ENCODE measurements at places on chromosomes 12 and 14. TPM values are rescaled to one million over a fixed set of nuclear protein-coding genes. Genes with fewer than 3 reads are reported as not detected.
A peak's percentile ranks its signal among the peaks of the same experiment; 100 is the strongest.

DNA sequence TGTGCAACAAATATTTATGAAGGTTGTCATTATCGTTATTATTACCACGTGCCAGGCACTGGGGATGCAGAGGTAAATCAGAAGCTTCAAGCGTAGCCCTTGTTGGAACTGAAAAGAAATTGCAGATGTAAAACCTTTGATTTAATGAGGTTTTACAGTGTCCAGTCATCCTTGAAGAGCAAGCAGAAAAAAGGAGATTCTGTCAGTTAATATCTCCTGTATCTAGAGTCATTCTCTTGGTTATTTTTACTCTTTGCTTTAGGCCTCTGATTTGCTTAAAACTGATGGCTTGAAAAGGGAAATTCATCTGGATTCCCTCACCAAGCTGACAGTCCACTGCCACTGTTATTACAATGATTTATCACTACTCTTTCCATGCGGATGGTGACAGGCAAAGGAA, 179.3 kb downstream of the GALC start:
- H3K36me3 ChIP-seq = no peaks in the 10 kb centered on the region
- no peaks in the 10 kb centered on the region for H3K27me3 ChIP-seq
- no peak for DNase-seq
- no peaks in the 10 kb centered on the region for H3K4me1 ChIP-seq
- H3K27ac ChIP-seq = no peak overlapping the region
- H3K4me3 ChIP-seq = no peak overlapping the region

GRCh38 chr12:105674871-105675699, 344.6 kb downstream of the C12orf75 start:
- H3K27me3 ChIP-seq = no peaks in the 10 kb centered on the region
- H3K27ac ChIP-seq = no peak overlapping the region
- no peak for DNase-seq
- H3K4me3 ChIP-seq = no peak overlapping the region

DNA sequence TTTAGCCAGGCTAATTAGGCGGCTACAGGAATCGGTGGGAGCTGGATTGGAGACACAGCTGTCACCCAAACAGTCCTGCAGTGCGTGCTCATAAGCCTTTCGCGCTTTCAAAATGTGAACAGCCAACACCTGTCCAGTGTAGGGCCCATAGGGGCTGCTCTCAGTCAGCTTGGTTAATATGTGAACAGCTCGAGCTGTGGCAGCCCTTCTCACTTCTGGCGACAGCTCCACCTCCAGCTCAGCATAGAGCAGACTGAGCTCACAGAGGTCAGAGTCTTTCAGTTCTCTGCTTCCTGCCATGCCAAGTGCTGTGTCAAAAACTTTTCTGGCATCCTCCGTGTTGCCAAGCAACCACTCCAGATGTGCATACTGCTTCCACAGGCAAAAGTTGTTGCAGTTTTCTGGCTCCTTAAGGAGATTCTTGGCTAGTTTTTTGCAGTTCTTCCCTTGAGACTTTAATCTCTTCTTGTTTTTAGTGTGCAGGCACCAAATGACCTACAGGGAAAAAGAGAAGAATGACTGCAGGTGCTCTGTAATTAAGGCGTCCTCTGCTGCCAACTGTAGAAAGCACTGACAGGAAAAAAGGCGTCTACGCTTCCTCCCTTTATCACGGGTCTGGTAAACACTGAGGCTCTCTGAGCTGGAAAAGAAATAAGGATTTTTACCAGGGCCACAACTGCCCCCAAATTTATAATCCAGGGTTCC, 32.5 kb downstream of the PSMC1 start:
- no peaks in the 10 kb centered on the region for H3K27me3 ChIP-seq
- H3K4me3 ChIP-seq = no peak overlapping the region
- H3K4me1 ChIP-seq = no peaks in the 10 kb centered on the region
- peaks cover 66% of the 10 kb centered on the region for H3K36me3 ChIP-seq
- no peak overlapping the region for H3K27ac ChIP-seq

- H3K4me1 ChIP-seq = no peaks in the 10 kb centered on the region
- H3K36me3 ChIP-seq = peaks cover 2% of the 10 kb centered on the region
- no peak overlapping the region for H3K27ac ChIP-seq
- DNase-seq = peak; percentile 17
- H3K4me3 ChIP-seq = no peak overlapping the region
- H3K27me3 ChIP-seq = no peaks in the 10 kb centered on the region
Observed at GRCh38 chr14:54420478-54421142, 20.6 kb downstream of the CNIH1 start.

GYS2 gene
- polyA plus RNA-seq = not detected
